ENCODE measurements at places on chromosomes 5 and 9. TPM values are rescaled to one million over a fixed set of nuclear protein-coding genes. Genes with fewer than 3 reads are reported as not detected.

The GNA14 gene
- under 0.01 TPM for total RNA-seq

The KLHL3 gene
- total RNA-seq = 1.0 TPM

The RABEPK gene
- 30.1 TPM for total RNA-seq

The SPATA31E1 gene
- not detected for total RNA-seq

The TMEM174 gene
- total RNA-seq = not detected

The SEMA5A gene
- total RNA-seq = 6.4 TPM

The GHR gene
- total RNA-seq = 1.0 TPM

The LCN9 gene
- total RNA-seq = not detected

The RAI14 gene
- 62.4 TPM for total RNA-seq

The TMED9 gene
- total RNA-seq = 139 TPM

The GBA2 gene
- 23.9 TPM for total RNA-seq
